Fibroblast of villous mesenchyme (primary cell): ENCODE measurements at places on chromosomes 11 and 22.
A peak's percentile ranks its signal among the peaks of the same experiment; 100 is the strongest.

DNA sequence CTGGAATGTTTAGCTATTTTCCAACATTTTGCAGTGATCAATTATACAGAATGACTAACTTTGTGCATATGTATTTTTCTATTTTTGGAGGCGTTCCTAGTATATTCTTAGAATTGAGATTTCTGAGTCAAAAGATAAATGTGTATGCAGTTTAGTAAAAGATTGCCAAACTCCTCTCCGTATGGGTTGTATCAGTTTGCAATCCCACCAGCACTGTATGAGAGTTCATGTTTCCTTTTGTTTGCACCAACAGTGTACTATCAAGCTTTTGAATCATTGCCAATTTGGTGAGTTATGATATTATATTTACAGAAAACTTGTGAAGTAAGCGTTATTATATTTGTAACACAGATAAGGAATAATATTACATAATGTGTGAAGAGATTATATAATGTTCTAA, 658.7 kb downstream of the JRKL start:
- no peak for DNase-seq

DNA sequence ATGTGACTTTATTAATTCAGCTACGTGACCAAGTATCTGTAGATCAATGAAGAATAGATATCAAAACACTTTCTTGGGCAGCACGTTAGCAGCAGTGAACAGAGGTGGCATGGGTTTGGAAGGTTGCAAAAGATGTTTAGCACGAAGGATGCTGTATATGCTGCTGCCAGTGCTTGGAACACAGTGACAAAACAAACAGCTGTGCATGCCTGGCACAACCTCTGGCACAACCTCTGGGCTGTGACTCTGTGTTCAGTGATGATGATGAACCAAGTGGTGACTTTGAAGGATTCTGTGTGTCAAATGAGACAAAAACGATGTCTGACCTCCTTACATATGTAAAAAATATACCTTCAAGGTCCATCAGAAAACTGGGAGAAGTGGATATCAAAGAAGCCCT, 104.7 kb downstream of the TBC1D22A start:
- no peak for DNase-seq

DNA sequence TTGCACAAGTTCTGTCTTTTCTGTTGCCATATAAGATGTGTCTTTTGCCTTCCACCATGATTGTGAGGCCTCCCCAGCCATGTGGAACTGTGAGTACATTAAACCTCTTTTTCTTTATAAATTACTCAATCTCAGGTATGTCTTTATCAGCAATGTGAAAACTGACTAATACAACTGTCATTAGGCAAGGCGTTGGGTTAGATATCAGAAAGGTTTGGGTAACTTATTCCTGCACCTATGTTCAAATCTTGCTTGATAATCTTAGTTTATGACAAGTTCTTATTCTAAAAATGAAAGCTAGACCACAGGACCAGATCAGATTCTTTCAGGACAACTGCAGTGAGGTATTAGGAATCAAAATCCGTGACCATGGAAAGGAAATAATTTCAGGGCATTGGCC, 160.6 kb upstream of the BDNF start:
- no peak for DNase-seq

- DNase-seq = no peak
Measured at GRCh38 chr11:71425860-71426259, 22.3 kb downstream of the DHCR7 start.

DNA sequence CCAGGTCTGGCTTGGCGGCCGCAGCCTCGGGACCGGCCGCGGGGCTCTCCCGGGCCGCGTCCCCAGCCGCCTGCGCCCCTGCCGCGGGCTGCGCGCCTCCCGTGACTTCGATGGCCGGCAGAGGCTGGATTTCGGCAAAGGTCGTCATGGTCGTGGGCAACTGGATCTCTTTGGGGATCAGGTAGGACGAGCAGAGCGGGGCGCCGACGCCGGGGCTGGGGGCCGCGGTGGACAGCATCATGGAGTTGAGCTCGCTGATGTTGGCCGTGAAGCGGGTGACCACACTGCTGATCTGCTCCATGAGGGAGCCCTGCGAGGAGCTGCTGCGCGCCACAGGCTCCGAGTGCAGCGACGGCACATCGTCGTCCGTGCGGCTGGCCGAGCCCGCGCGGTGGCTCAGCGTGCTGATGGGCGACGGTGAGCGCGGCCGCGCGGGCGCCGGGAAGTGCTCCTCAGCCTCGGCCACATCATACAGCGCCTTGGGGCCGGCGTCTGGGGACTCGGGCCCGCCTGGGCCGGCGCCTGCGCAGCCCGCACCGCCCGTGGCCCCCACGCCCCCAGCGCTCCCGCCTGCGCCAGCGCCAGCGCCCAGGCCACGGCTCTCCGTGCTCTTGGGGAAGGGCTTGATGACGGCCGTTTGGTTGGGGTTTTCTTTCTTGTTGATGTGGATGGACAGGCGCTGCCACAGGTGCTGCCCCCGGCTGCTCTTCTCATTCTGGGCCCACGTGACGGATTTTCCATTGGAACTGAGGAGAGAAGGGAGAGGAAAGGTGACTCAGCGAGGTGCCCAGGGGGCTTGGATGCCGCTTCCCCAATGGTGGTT, 171.4 kb upstream of the CTSC start:
- no peak for DNase-seq

GRCh38 chr11:8309311-8309710, 45.6 kb upstream of the LMO1 start:
- no peak for DNase-seq

GRCh38 chr11:27720277-27720830, 20.1 kb upstream of the BDNF start:
- DNase-seq = peak; percentile 69

- no peak for DNase-seq
Measured at GRCh38 chr22:24053481-24054226, 42.5 kb downstream of the CABIN1 start.

DNA sequence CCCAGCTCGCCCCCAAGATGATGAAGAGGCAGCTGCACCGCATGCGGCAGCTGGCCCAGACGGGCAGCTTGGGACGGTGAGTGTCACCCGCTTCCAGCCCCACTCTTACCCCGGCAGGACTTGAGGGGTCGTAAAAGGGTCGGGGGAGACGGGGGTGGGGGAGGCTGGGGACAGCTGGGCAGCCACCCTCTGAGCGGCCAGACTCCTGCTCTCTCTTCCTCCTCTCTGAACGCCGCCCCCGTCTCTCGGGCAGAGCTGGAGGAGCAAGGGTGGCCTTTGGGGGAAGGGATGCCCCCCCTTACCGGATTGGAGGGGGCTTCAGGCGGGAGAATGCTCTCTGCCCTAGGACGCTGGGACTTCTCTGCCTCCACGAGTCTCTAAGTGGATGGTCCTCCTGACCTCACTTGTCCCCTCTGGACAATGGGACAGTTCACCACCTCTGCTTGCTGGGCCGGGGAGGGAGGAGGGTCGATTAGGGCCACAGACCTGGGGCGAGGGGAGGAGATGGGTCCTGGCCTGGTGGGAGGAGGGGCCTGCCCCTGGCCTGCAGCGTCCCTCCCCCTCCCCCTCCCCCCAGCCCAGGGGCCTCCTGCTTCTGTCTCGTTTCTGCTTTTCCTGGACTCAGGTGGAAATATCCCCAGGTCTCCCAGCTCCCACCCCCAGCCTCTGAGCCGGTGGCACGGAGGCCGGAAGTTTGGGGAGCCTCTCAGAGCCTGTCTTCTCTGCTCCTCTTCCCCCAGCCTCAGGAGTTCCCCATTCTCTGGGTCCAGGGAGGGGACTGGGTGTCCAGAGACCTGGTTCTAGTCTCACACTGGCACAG, 512 bp downstream of the SH3BP1 start:
- no peak for DNase-seq

DNA sequence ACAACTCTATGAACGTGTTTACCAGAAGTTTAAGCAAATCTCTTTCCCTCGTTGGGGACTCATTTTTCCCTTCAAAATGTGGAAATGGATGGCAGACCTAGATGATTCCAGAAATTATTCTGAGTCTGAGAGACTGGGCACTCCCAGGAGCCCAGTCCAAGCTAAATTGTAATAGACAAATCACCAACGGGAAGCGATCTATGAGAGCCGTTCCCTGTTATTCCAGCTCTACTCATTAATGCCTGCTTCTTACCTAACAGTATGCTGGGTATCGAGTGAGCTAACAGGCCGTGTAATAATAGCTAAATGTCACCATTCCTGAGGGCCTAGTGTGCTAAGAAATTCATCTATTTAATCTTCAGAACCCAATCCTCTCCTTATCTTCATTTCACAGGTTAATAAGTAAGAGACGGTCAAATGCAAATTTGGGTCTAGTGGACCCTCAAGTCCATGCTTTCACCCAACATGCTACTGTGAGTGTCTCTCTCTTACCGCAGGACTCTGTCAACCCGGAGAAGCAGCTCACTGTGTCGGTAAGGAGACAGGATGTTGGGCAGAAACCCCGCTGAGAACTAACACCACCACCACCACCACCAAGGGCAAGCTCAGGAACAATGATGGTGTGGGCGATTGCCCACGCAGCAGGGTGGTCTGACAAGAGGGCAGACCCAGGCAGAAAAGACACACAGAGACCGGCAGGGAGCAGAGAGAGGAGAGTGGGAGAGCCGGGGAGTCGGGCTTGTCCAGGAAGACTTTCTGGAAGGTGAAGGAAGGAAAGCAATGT, 57.1 kb upstream of the TIMP3 start:
- no peak for DNase-seq

DNA sequence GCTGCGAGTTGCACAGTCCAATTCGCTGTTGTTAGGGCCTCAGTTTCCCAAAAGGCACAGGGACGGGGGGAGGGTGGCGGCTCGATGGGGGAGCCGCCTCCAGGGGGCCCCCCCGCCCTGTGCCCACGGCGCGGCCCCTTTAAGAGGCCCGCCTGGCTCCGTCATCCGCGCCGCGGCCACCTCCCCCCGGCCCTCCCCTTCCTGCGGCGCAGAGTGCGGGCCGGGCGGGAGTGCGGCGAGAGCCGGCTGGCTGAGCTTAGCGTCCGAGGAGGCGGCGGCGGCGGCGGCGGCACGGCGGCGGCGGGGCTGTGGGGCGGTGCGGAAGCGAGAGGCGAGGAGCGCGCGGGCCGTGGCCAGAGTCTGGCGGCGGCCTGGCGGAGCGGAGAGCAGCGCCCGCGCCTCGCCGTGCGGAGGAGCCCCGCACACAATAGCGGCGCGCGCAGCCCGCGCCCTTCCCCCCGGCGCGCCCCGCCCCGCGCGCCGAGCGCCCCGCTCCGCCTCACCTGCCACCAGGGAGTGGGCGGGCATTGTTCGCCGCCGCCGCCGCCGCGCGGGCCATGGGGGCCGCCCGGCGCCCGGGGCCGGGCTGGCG, at the start of gene BCR:
Gene BCR (plus strand): TSS at position 209 of the 592 bp plus-strand sequence. CDS start 452 bp downstream, outside the sequence.
- DNase-seq = peak; percentile 68

GRCh38 chr22:36417281-36417686, 29.5 kb upstream of the MYH9 start:
- no peak for DNase-seq

DNA sequence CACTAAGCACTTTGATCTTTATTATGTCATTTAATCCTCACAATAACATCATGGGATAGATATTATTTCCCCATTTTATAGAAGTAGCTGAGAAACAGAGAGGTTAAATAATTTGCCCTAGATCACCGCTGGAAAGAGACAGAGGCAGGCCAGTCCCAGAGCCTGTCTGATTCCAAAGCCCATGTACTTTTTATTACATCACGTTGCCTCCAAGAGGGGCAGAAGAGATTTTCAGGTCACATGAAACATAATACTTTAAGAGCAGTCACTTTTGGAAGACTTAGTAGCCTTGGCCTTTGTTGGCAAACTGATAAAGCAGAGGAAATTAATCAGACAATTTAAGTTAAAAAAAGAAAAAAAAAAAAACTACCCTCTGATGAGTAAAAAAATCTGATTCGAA, 200.2 kb upstream of the ARHGAP20 start:
- no peak for DNase-seq

- DNase-seq = peak; percentile 56
Measured at GRCh38 chr11:5666402-5666793, 18.5 kb downstream of the TRIM5 start.

DNA sequence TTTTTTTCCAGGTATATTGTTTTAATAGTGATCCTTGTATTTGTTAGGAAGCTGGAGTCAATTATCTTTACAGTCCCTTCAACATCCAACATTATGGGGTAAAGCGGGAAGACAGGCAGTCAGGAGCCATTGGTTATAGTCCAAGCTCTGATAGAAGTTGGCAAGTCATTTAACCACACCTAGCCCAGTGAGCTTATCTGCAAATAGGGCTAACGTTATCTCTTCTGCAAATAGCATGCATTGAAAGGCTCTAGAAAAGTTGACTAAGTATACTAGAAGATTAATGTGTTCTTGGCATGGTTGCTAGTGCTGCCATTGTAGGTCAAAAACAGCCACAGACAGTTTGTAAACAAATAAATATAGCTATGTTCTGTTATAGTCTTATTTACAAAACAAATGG, 520.7 kb downstream of the OPCML start:
- DNase-seq = no peak

DNA sequence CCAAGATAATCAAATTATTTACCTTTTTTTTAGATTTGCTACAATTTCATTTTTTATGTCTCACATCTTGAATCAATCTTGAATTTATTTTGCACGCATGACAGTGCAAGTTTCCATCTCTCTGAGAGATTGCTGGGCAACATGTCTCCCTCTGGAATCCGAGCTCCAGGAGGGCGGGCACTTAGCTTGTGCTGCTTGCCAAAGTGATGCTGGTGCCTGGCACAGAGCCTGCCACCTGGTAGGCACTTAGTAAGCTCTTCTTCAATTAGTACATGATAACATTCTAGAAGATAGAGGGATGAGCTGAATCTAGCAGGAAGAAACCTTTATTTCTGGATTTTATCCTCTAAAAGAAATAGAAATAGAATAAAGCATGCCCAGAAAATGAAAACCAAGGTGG, 27.5 kb upstream of the OR9I1 start:
- no peak for DNase-seq

GRCh38 chr22:50626850-50627641, 906 bp downstream of the ARSA start:
- no peak for DNase-seq

- DNase-seq = no peak
Measured at GRCh38 chr22:48660790-48661740, 1166.6 kb downstream of the BRD1 start.

DNA sequence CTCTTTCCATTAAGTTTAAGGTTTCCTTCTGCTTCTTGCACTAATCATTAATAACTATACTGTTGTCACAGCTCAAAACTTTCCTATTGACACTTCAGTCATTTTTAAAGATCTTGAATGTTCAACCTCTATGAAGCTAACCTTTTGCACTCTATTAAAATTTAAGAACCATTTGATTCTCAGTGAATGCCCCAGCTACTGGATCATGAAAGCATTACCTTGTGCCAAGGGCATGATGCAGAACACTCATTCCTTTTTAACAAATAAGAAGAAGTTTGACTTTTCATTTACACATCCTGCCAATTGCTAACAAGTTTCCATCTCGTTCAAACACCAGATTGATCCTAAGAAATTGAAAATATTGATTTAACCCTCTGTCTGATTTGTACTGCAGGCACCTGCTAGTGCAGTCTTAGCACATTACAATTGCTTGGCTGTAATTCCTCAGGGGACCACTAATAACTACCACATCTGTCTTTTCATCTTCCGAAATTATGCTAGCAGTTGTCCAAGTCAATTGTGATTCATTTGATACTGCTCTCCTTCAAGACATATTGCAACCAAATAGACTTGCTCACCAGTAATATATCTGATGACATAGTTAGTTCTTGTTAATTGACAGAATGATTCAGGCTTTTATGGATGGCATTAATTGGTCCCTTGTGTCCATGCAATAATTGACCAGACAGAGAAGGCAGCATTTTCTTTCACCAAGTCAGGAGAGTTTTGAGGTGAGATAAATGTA, 158.4 kb downstream of the TEAD1 start:
- no peak for DNase-seq
